Endodermal cell (in vitro differentiated cells): ENCODE measurements at places on chromosomes 11 and 22.

GRCh38 chr11:9176136-9176535 is 84.7 kb upstream of the SCUBE2 start:
- no peaks in the 10 kb centered on the region for H3K27me3 ChIP-seq
- no peak overlapping the region for H3K4me3 ChIP-seq
- peaks cover 53% of the 10 kb centered on the region for H3K36me3 ChIP-seq
- H3K4me1 ChIP-seq = peaks cover 15% of the 10 kb centered on the region

- no peak for DNase-seq
- H3K27me3 ChIP-seq = no peaks in the 10 kb centered on the region
- peaks cover 12% of the 10 kb centered on the region for H3K4me1 ChIP-seq
- H3K36me3 ChIP-seq = no peaks in the 10 kb centered on the region
Observed at GRCh38 chr11:78190871-78191538, 2.3 kb downstream of the USP35 start.

GRCh38 chr11:56624661-56625110 is 10.0 kb upstream of the OR5M1 start:
- H3K27me3 ChIP-seq = no peaks in the 10 kb centered on the region
- H3K27ac ChIP-seq = no peak overlapping the region
- no peaks in the 10 kb centered on the region for H3K36me3 ChIP-seq

GRCh38 chr22:29386708-29387107 is 1.7 kb downstream of the AP1B1 start:
- H3K27ac ChIP-seq = no peak overlapping the region
- DNase-seq = no peak
- no peak overlapping the region for H3K4me3 ChIP-seq
- peaks cover 16% of the 10 kb centered on the region for H3K36me3 ChIP-seq

GRCh38 chr11:5671831-5672230 is 13.0 kb downstream of the TRIM5 start:
- no peak overlapping the region for H3K4me3 ChIP-seq
- no peak overlapping the region for H3K27ac ChIP-seq
- H3K27me3 ChIP-seq = no peaks in the 10 kb centered on the region
- no peak for DNase-seq
- peaks cover 9% of the 10 kb centered on the region for H3K36me3 ChIP-seq

DNA sequence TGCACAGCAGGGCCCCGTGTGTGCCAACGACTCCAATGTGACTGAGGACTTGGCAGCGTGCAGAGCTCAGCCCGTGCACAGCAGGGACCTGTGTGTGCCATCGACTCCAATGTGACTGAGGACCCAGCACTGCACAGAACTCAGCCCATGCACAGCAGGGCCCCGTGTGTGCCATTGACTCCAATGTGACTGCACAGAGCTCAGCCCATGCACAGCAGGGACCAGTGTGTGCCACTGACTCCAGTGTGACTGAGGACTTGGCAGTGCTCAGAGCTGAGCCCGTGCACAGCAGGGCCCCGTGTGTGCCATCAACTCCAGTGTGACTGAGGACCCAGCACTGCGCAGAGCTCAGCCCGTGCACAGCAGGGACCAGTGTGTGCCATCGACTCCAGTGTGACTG is 347.8 kb upstream of the B3GAT1 start:
- no peaks in the 10 kb centered on the region for H3K36me3 ChIP-seq
- DNase-seq = peak; percentile 30
- no peak overlapping the region for H3K27ac ChIP-seq
- H3K27me3 ChIP-seq = no peaks in the 10 kb centered on the region
- no peak overlapping the region for H3K4me3 ChIP-seq

DNA sequence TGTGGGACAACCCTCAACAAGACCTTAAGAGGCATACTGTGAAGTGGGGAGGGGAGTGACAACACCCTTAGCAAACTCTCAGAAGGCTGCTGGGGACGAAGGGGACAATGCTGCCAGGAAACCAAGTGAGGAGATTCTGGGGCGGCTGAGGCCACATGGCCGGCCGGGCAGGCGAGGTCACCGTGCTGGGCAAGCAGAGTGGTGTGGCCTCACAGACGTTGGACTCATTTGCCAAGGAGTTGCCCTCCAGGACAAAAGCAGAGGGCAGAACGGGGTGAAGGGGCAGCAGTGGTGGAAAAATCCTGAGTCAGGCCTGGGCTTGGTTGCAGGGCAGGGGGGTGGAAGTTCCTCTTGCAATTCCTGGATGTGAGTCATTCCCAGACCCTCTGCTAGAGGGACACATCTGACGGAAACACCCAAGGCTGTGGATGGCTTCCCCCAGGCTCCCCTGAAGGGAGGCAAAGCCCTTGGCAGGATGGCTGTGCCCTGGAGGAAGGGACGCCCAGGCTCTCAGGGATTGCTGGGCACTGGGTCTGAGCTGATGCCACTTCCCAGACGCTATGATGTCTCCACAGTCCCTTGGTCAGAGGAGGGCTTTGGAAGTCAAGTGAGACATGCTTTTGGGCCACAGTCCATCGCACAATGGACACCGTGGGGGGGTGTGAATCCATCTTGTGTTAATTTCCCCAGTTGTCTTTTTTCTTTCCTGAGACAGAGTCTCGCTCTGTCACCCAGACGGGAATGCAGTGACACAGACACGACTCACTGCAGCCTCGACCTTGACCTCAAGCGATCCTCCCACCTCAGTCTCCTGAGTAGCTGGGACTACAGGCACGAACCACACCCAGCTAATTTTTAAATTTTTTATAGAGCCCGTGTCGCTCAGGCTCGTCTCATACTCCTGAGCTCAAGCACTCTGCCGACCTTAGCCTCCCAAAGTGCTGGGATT is 16.2 kb upstream of the SHANK3 start:
- H3K27me3 ChIP-seq = no peaks in the 10 kb centered on the region
- no peak overlapping the region for H3K4me3 ChIP-seq
- no peaks in the 10 kb centered on the region for H3K36me3 ChIP-seq
- no peaks in the 10 kb centered on the region for H3K4me1 ChIP-seq
- H3K27ac ChIP-seq = no peak overlapping the region

- peak; percentile 85 for DNase-seq
- no peak overlapping the region for H3K4me3 ChIP-seq
- H3K4me1 ChIP-seq = no peaks in the 10 kb centered on the region
- no peaks in the 10 kb centered on the region for H3K27me3 ChIP-seq
Observed at GRCh38 chr11:69799582-69799981, 19.6 kb downstream of the FGF3 start.

DNA sequence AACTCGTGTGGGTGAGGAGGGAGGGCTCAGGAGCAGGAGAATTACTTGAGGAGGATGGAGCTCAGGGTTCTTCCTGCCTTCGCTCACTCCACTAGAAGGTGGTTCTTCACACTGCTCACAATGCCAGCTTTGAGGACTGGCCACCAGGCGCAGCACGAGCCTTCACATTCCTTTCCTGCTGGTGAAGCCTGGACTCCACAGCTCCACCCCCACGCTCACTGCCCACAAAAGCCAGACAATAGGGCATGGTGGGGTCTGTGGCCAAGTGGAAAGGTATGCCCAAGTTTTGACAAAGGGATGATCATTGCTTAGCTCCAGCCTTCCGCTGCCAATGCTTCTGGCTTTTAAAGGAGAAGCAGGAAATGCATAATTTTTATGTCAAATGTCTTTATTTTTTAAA is 58.0 kb upstream of the FADD start:
- H3K27me3 ChIP-seq = peaks cover 7% of the 10 kb centered on the region
- H3K4me3 ChIP-seq = no peak overlapping the region
- H3K4me1 ChIP-seq = peaks cover 26% of the 10 kb centered on the region
- no peak overlapping the region for H3K27ac ChIP-seq

DNA sequence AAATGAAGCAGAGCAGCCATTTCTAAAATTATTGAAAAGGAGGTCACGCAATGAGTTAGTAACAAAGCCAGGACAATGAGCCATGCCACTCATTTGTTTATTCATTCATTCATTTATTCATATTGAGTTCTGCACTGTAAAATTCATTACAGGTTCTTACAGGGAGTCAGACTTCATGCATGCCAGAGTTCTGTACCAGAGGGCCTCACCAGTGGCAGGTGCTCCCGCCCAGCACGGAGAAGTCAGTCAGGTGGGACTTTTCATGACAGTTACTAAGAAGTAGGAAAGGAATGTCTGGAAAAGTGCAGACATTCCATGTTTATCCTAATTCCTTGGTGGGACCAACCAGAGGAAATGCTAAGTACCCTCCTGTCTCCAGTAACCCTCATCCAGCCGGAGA is 217.5 kb upstream of the BLID start:
- H3K36me3 ChIP-seq = no peaks in the 10 kb centered on the region
- H3K4me3 ChIP-seq = no peak overlapping the region
- peaks cover 6% of the 10 kb centered on the region for H3K27me3 ChIP-seq
- no peak overlapping the region for H3K27ac ChIP-seq
- DNase-seq = no peak

DNA sequence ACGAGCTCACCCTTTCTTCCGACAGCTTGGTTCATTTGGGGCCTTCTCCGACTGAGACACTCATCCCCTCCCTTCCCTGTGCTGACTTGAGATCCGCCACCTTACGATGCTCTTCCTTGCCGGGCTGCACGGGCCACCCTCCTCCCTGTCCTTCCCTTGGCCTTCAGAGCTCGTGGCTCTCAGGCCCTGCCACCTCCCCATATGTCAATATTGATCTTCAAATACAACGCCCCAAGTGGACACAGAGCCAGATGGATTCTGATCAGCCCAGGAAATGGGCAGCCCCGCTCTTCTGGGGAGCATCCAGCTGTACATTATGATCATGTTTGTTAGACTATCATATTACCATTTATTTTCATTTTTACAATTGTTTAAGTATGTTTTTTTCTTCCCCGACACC is 812.8 kb downstream of the TBC1D22A start:
- no peaks in the 10 kb centered on the region for H3K36me3 ChIP-seq
- no peaks in the 10 kb centered on the region for H3K4me1 ChIP-seq
- no peak for DNase-seq
- no peak overlapping the region for H3K27ac ChIP-seq

GRCh38 chr11:12769834-12770345 is 95.7 kb downstream of the TEAD1 start:
- no peaks in the 10 kb centered on the region for H3K27me3 ChIP-seq
- no peak overlapping the region for H3K4me3 ChIP-seq

GRCh38 chr11:105862736-105863367 is 159.2 kb downstream of the MSANTD4 start:
- no peaks in the 10 kb centered on the region for H3K36me3 ChIP-seq
- no peak overlapping the region for H3K27ac ChIP-seq
- H3K4me3 ChIP-seq = no peak overlapping the region
- peaks cover 10% of the 10 kb centered on the region for H3K4me1 ChIP-seq

GRCh38 chr11:124987096-124987495 is 33.1 kb downstream of the CCDC15 start:
- no peaks in the 10 kb centered on the region for H3K4me1 ChIP-seq
- H3K27me3 ChIP-seq = no peaks in the 10 kb centered on the region
- no peaks in the 10 kb centered on the region for H3K36me3 ChIP-seq
- H3K4me3 ChIP-seq = no peak overlapping the region

GRCh38 chr11:59259867-59260475 is 47.2 kb upstream of the MPEG1 start:
- H3K4me1 ChIP-seq = no peaks in the 10 kb centered on the region
- peak; percentile 21 for DNase-seq
- no peaks in the 10 kb centered on the region for H3K27me3 ChIP-seq

GRCh38 chr11:46903846-46904245 is 14.5 kb downstream of the LRP4 start:
- H3K36me3 ChIP-seq = no peaks in the 10 kb centered on the region
- H3K27ac ChIP-seq = peak overlapping the region; percentile 74
- H3K4me3 ChIP-seq = no peak overlapping the region
- DNase-seq = peak; percentile 30
- no peaks in the 10 kb centered on the region for H3K27me3 ChIP-seq
- peaks cover 6% of the 10 kb centered on the region for H3K4me1 ChIP-seq

GRCh38 chr11:90218606-90219005 is 4.2 kb downstream of the CHORDC1 start:
- peaks cover 53% of the 10 kb centered on the region for H3K36me3 ChIP-seq
- peaks cover 4% of the 10 kb centered on the region for H3K4me1 ChIP-seq
- no peak overlapping the region for H3K27ac ChIP-seq
- H3K27me3 ChIP-seq = no peaks in the 10 kb centered on the region

GRCh38 chr11:128207861-128208321 is 379.5 kb downstream of the ETS1 start:
- H3K4me1 ChIP-seq = no peaks in the 10 kb centered on the region
- no peaks in the 10 kb centered on the region for H3K27me3 ChIP-seq
- DNase-seq = no peak
- no peaks in the 10 kb centered on the region for H3K36me3 ChIP-seq
- no peak overlapping the region for H3K4me3 ChIP-seq
- no peak overlapping the region for H3K27ac ChIP-seq

GRCh38 chr11:5899534-5899933 is 6.5 kb downstream of the OR52E5 start:
- H3K4me3 ChIP-seq = no peak overlapping the region
- DNase-seq = no peak
- no peaks in the 10 kb centered on the region for H3K27me3 ChIP-seq
- no peaks in the 10 kb centered on the region for H3K36me3 ChIP-seq
- H3K27ac ChIP-seq = no peak overlapping the region

DNA sequence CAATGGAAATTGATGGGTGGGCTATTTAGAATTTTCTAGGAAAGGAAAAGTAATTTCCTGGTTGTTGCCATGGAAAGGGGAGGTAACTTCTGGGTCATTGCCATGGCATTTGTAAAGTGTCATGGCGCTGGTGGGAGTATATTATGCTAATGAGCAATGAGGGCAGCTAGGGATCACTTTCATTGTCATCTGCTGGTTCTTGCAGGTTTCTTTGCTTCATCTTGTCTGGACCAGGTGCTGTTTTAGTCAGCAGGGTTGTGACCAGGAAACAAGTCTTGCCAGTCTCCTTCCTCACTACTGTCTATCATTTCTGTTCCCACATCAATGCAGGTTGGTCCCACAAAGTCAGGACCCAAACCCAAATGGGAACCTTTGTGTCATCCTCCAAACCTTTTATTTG is 237.6 kb upstream of the C11orf87 start:
- H3K27me3 ChIP-seq = no peaks in the 10 kb centered on the region
- no peak for DNase-seq
- no peaks in the 10 kb centered on the region for H3K36me3 ChIP-seq
- no peak overlapping the region for H3K4me3 ChIP-seq
- H3K27ac ChIP-seq = no peak overlapping the region
- H3K4me1 ChIP-seq = no peaks in the 10 kb centered on the region

GRCh38 chr11:102546427-102546826 is 15.9 kb upstream of the MMP7 start:
- no peak overlapping the region for H3K4me3 ChIP-seq
- no peak overlapping the region for H3K27ac ChIP-seq
- no peak for DNase-seq
- no peaks in the 10 kb centered on the region for H3K36me3 ChIP-seq
- no peaks in the 10 kb centered on the region for H3K4me1 ChIP-seq

GRCh38 chr11:69305885-69306540 is 12.1 kb downstream of the MYEOV start:
- H3K27ac ChIP-seq = no peak overlapping the region
- no peak for DNase-seq
- H3K36me3 ChIP-seq = no peaks in the 10 kb centered on the region
- H3K4me1 ChIP-seq = peaks cover 5% of the 10 kb centered on the region
- H3K27me3 ChIP-seq = no peaks in the 10 kb centered on the region
- H3K4me3 ChIP-seq = no peak overlapping the region

- peaks cover 76% of the 10 kb centered on the region for H3K27me3 ChIP-seq
- no peak overlapping the region for H3K27ac ChIP-seq
- DNase-seq = peak; percentile 76
- H3K4me1 ChIP-seq = no peaks in the 10 kb centered on the region
Observed at GRCh38 chr22:37425800-37426705, 1.2 kb downstream of the ELFN2 start.
